ENCODE measurements at places on chromosomes 5 and 9.
A peak's percentile ranks its signal among the peaks of the same experiment; 100 is the strongest.

DNA sequence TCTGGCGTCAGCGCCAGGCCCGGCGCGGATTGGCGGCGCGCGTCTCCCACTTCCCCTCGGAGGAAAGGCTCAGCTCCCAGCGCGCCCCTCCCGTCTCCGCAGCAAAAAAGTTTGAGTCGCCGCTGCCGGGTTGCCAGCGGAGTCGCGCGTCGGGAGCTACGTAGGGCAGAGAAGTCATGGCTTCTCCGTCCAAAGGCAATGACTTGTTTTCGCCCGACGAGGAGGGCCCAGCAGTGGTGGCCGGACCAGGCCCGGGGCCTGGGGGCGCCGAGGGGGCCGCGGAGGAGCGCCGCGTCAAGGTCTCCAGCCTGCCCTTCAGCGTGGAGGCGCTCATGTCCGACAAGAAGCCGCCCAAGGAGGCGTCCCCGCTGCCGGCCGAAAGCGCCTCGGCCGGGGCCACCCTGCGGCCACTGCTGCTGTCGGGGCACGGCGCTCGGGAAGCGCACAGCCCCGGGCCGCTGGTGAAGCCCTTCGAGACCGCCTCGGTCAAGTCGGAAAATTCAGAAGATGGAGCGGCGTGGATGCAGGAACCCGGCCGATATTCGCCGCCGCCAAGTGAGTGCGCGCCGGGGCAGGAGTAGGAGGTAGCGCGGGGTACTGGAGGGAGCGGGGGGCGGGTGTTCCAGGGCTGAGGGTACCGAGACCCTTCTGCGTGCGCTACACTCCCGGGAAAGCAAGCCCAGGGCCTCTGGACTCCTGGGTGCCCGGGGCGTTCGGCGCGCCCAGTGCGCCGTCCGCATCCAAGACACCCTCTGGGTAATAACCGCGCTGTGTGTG lies at the start of gene MSX2:
Gene MSX2 (plus strand): TSS at position 99 of the 777 bp plus-strand sequence. CDS start 78 bp downstream, at position 177.
- H3K27me3 ChIP-seq: peaks cover 88% of the 10 kb centered on the region
- H3K4me3 ChIP-seq: peak within 1 kb of the TSS; percentile 35
- peaks cover 17% of the 10 kb centered on the region for H3K4me1 ChIP-seq
- H3K27ac ChIP-seq: no peak within 1 kb of the TSS
- no peaks in the 10 kb centered on the region for H3K36me3 ChIP-seq

DNA sequence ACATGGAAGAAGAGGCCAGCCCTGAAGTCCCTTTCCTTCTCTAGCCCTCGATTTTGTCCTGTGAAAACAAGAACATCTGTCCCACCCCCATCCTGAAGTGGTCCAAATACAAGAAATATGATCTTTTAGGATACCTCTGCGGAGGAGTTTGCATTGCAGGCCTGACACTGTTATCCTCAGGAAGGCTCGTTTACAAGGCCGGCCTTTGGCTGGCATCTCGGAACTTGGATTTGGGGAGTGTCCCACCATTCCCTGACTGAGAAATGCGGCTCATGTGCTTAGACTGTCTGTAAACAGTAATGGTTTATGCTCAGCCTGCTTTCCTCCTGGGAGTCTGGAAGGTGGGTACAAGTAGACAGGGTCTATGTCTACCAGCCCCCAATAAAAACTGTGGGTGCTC lies 26.4 kb downstream of the WHRN start:
- H3K27ac ChIP-seq: no peak overlapping the region
- no peak overlapping the region for H3K4me3 ChIP-seq
- peaks cover 15% of the 10 kb centered on the region for H3K4me1 ChIP-seq
- DNase-seq: no peak
- no peaks in the 10 kb centered on the region for H3K36me3 ChIP-seq
- no peaks in the 10 kb centered on the region for H3K27me3 ChIP-seq

GRCh38 chr9:133741716-133742115 lies 3.6 kb upstream of the SARDH start:
- no peak overlapping the region for H3K27ac ChIP-seq
- DNase-seq: no peak
- H3K4me3 ChIP-seq: no peak overlapping the region
- H3K4me1 ChIP-seq: peaks cover 2% of the 10 kb centered on the region
- no peaks in the 10 kb centered on the region for H3K36me3 ChIP-seq

DNA sequence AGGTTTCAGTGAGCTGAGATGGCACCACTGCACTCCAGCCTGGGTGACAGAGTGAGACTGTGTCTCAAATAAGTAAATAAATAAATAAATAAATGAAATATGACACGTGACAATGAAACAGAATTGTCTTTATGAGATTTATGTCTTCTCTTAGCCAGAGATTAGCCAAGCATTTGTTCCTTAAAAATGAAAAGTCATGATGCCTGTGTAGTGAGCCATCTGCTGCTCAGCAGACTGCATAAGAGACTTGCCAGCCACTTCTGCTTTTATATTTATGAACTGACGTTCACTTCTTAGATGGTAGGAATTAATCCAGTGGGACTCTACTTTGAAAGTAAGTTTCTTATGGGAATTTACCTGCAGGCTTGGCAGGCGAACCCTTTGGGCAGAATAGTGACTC lies 227.4 kb downstream of the NR3C1 start:
- no peak overlapping the region for H3K27ac ChIP-seq
- H3K27me3 ChIP-seq: no peaks in the 10 kb centered on the region
- no peak overlapping the region for H3K4me3 ChIP-seq
- no peak for DNase-seq

DNA sequence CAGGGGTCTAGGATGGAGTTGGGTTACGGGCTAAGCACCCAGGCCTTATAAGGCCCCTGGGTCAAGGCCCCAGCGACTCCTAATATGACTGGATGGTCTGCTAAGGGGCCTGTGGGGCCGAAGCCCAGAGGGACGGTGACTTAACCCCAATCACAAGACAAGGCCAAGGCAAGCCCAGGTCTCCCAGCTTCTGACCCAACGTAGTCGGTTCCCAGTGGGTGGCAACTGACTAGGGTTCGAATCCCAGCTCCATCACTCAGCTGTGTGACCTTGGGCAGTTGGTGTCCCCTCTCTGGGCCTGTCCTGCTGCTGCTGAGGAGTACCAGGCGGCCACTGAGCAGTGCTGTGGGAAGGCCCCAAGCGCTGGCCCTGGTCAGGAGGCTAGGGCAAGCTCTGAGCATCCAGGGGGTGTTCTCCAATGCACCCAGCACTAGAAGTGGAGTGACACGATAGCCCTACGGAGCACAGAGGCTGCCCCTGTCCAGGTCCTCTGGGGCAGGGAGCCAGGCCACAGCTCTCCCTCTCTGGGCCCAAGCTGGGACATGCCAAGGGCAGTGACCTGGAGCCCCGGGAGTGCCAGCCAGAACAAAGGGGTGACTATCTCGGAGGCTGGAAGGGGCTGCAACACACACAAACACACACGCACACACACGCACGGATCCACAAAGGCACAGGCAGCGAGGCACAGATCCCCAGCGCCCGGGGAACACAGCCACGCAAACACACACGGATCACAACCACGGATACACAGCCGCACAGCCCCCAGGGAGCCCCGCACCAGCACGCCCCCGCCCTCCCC lies 512 bp downstream of the AK1 start:
- no peak overlapping the region for H3K4me3 ChIP-seq
- H3K27ac ChIP-seq: no peak overlapping the region
- no peaks in the 10 kb centered on the region for H3K36me3 ChIP-seq

GRCh38 chr9:34458959-34459340 lies 345 bp downstream of the DNAI1 start:
- no peak for DNase-seq
- peaks cover 43% of the 10 kb centered on the region for H3K4me1 ChIP-seq
- H3K27me3 ChIP-seq: peaks cover 1% of the 10 kb centered on the region
- peak overlapping the region; percentile 87 for H3K4me3 ChIP-seq
